Adipocyte (in vitro differentiated cells): ENCODE measurements at places on chromosomes 3 and 15.
A peak's percentile ranks its signal among the peaks of the same experiment; 100 is the strongest.

- DNase-seq = no peak
Measured at GRCh38 chr3:62467966-62468722, 94.8 kb upstream of the FEZF2 start.

DNA sequence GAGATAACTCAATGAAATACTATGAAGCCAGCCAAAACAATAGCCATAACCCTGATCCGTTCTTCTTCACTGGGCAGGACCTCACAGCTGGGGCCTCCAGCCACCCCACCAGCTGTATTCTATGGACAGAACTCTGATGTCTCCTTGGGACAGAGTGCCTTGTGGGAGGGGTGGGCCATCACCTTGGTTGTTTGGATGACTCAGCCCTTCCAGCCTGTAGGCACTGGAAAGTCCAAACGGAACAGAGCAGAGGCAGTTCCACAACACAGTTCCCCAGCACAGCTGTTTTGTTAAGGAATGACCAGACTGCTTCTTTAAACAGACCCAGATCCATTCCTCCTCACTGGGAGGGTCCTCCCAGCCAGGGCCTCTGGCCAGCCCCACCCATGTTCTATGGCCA lies 31.9 kb upstream of the ZBED2 start:
- DNase-seq = peak; percentile 5

- DNase-seq = no peak
Measured at GRCh38 chr3:79199966-79200365, 567.8 kb downstream of the ROBO1 start.

GRCh38 chr3:197913641-197914380 lies 36.2 kb upstream of the RPL35A start:
- DNase-seq = no peak

DNA sequence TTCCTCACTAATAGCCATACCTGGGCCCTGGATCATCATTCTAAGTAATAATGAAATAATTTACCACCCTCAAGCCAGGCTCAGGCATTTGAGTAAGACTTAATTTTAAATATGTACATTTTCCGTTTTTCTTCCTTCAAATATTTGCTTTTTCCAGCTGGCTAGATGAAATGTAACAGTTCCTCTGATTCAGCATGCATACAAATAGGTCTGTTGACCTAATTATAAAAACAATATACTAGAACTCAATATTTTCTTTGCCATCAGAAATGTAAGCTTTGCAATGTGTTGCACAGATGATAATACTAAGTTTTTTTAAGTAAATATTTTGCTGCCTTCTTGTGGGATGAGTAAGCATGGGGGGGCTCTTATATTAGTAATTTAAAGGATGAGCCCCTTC lies 91.6 kb downstream of the FEZF2 start:
- DNase-seq = no peak

- DNase-seq = no peak
Measured at GRCh38 chr3:51896607-51897305, 6.4 kb downstream of the IQCF1 start.

- DNase-seq = no peak
Measured at GRCh38 chr3:3821777-3822176, 22.5 kb downstream of the LRRN1 start.

- peak; percentile 84 for DNase-seq
Measured at GRCh38 chr3:65713016-65713415, 325.7 kb downstream of the MAGI1 start.

DNA sequence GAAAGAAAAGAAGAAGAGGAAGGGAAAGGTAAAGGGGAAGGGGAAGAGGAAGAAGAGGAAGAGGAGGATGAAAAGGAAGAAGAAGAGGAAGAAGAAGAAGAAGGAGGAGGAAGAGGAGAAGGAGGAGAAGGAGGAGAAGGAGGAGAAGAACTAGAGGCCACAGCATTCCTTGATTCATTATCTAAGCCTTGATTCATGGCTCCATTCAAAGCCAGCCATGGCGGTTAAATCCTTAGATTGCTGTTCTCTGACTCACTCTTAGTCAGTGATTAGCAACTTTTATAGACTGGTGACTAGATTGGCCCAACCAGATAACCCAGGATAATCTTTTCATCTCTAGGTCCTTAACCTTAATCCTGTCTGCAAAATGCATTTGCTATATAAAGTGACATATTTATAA lies 47.6 kb downstream of the OSTN start:
- peak; percentile 48 for DNase-seq

- no peak for DNase-seq
Measured at GRCh38 chr15:40091861-40092255, 16.8 kb downstream of the BMF start.

DNA sequence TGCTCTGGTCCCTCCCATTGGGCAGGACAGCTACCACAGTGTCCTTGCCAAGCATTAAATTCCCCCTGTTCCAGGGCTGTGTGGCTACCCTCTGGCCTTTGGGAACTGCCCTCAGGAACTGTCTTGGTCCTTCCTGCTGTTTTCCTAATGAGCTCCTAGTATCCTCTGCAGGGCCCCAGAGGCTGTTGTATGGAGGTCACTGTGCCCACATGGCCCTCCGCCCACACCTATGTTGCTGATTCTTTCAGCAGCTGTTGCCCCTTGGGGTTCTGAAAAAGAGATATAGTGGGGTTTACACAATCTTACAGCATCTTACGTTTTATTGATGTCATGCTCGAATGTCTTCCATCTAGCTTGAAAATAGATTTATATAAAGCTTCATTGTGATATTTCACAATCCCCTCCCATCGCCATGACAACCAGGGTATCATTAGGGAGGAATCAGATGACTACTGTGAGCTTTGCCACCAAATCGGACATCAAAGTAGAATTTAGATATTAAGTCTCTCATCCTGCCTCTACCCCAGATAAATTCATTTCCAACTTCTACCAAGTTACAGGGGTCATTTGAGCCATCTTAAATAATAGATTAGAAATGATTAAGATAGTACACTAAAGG lies 97.1 kb upstream of the NR2E3 start:
- DNase-seq = no peak

DNA sequence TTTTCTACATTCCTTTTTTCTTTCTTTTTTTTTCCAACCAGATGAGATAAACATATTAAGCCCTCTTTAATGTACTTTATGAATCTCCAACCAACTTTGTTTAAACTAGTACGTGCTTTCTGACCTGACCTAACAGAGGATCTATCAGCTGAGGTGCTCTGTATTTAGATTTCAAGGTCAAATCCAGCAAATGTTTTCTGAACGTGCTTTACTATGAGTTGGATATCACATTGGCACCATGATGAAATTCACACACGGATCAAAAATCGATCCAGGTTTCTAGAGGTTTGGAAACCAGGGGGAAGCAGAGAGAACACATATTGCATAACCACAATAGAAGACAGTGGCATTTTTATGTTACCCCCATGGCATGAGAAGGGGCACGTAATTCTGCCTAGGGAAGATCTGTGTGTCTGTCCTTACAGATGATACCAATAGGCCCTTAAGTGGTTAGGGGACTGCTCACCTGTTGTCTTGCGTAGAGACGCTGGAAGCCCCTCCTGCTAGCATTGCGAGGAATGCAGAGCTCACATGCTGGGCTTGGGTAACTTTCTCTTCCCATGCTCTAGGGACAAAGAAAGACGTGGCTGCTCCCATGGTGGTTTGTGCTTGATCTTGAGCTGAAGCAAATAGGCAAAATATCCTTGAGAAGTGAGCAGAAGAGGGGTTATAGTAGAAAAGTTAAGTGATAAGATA lies 59.3 kb upstream of the ABHD10 start:
- no peak for DNase-seq

DNA sequence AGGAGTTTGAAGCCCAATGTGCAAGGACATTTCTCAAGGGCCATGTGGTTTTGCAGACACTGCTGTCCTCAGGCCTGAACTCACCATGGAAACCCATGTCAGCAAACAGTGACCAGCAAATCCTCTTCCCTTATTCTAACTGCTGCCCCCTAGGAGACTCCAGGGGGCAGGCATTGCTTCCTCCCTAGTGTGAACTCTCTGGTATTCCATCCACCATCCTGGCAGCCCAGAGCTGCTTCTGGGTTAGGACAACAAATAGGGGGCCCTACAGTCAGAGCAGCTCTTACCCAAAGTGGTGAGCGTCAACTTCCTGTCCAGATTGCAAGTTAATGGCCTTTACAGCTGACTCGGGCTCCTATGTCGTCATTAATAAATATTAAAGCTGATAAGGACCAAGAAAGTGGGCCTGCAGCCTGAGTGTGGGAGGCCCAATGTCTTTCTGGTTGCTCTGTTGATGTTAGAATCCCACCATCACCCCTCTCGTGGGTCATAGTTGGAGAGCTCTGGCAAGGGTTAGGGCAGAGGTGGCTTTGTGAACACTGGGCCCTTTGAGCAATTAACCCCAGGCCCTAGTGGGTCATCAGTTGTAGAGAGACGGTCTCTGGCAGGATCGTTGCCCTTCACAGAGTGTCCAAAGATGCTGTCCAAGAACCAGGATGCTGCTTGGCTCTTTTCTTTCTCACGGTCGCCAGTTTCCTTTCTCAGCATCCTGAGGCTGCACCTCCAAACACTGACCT lies 41.5 kb downstream of the TGM4 start:
- no peak for DNase-seq

GRCh38 chr15:90599116-90599515 lies 69.4 kb downstream of the CRTC3 start:
- no peak for DNase-seq

DNA sequence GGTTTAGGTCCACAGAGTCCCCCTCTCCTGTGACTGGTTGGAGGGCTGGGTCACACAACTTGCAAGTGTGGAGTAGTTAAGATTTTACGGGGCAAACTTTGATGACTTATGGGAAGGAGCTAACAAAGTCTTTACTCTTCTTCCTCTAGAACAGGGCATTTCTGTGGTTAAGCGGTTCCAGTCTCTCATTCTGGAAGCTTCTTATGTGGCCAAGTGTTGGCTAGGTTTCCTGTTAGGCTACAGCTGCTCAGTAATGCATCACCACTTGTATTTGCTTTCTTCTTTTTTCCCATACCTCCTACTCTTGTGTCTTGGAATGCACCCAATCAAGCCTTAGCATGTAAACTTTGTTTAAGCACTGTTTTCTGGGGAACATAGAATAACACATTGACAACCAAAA lies 100.6 kb upstream of the PLAAT1 start:
- DNase-seq = no peak

DNA sequence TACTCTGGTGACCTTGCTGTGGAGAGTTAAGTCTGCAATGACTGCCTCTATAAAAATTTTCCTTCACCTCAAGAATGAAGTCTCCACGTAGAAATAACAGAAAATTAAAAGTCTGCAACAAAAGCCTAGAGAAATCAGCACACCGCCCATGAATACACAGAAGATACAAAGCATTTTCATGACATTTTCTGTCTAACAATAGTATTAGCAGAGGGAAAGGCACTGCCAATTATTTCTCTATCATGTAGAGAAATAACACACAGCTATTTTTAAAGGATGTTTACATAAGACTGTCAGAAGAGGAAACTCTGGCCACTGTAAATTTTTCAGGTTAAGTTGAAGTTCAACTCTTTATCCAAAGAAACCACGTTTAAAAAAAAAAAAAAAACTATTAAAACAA lies 80.8 kb downstream of the GSK3B start:
- DNase-seq = no peak

DNA sequence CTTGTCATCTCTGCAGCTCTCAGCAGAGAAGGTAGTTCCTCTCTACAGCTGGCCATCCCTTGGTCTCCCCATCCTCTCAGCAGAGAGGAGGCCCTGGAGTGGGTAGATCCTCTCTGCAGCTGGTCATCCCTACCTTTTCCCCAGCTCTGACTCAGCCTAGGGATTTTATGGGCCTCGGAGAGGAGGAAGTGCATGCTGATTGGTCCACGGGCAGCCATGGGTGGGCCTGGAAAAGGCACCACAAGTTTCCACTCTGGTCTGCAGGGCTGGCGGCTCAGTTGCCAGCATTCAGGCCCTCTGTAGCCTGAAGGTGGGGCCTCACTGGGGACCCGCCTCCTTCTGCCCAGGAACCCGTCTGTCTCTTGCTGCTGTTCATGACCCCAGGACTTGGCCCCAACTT lies 36.9 kb downstream of the NR1D2 start:
- no peak for DNase-seq

- DNase-seq = peak; percentile 56
Measured at GRCh38 chr3:184129012-184129411, 6.1 kb upstream of the EIF2B5 start.

DNA sequence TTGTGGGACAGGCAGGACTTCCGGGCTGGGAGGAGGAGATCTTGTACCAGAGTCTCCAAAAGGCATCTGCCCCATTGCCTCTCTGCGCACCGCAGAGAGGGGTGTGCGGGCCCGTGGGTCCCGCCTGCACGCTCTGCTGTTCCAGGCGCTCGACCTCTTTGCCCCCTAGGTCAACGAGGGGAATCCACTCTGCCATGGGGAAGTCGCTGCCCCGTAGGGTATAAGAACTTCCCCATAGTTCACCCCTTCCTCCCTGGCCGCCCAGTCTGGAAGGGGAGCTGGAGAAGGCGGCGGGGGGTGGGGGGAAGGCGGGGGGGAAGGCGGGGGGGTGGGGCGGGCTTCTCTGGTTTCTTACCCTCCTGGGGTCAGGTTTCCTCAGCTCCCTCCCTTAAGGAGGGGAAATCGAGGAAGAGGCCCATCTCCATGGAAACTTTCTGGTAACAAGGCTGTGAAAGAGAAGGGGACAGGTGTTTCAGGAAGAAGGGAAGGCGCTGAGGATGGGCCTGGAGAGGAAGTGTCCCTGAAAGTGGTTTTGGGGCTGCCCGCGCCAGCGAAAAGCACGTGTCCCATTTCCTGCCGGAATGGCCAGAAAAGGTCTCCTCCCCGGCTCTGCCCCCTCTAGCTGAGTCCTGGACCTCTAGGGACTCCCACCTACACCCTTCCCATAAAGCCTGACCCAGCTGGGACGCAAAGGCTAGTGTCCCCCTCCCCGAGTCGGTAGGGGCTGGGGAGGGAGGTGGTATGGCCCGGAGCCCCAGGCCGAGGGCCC lies 27.5 kb downstream of the NR1I2 start:
- no peak for DNase-seq

DNA sequence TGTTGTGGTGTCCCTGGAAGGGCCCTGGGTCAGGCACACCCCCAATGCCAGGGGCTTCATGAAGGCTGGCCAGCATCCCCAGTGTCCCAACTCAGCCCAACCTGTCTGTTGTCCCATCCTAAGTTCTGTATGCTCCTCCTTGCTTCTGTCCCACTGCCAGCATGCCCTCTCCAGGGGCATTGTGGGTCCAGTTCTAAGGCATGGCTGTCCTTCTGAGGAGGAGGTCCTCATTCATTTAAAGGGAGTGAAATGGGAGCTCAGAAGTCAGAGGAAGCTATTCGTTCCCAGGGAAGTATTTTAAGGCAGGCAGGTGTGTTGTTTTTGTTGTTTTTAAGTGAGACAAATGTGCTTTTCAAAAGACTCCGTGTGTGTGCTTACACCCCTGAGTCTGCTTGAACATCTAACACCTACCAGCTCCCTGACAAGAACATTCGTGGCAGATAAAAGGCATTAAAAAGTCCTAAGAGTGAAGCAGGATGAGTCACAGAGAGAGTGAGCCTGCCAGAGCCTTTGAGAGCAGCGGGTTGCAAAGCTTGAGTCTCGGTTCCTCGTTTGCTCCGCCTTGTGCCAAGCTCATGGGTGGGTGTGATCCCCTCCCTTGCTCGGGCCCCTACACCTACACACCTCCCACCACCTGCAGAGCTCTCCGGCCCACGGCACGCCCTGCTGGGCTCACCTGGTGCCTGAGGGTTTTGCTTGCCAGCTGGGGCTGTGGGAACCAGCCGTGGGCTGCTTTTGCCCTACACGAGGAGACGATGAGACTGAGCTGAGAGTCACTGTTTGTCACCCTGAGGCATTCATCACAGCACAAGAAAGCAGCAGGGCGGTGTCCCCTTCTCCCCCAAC lies 183.4 kb upstream of the TOPAZ1 start:
- peak; percentile 49 for DNase-seq

- DNase-seq = no peak
Measured at GRCh38 chr3:53700441-53700840, 145.8 kb downstream of the CHDH start.
